ENCODE measurements at places on chromosomes 5 and 9. TPM values are rescaled to one million over a fixed set of nuclear protein-coding genes. Genes with fewer than 3 reads are reported as not detected.

DNA sequence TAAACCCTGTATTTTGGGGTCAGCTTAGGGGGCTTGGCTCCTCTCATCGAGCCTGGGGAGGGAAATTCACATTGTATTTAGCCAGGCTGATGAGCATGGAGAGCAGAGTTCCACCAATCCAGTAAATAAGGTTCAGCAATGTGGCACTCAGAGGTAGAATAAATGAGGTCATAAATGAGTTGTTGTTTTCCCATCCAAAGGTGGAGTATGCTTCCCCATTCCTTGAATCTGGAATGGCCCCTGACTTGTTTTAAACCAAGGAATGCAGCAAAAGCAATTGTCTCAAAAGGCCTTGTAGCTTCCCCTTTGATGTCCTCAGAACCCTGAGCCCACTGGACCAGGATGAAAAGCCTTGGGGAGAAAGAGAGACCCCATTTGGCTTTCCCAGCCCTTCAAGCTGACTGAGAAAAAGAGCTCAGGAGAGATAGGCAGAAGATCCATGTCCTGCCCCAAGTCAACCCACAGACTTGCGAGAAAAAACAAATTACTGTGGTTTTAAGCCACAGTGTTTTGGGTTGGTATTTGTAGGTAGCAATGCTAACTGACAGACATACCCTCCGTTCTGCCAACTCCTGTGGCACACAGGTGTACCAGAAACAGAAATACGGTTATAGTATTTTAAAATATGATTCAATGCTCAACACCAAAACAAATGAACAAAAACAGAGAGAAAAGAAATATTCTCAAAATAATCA lies 566.0 kb upstream of the DMAC1 start:
- DNase-seq = no peak

GRCh38 chr5:51396797-51397196 lies 13.5 kb downstream of the ISL1 start:
- DNase-seq = no peak

DNA sequence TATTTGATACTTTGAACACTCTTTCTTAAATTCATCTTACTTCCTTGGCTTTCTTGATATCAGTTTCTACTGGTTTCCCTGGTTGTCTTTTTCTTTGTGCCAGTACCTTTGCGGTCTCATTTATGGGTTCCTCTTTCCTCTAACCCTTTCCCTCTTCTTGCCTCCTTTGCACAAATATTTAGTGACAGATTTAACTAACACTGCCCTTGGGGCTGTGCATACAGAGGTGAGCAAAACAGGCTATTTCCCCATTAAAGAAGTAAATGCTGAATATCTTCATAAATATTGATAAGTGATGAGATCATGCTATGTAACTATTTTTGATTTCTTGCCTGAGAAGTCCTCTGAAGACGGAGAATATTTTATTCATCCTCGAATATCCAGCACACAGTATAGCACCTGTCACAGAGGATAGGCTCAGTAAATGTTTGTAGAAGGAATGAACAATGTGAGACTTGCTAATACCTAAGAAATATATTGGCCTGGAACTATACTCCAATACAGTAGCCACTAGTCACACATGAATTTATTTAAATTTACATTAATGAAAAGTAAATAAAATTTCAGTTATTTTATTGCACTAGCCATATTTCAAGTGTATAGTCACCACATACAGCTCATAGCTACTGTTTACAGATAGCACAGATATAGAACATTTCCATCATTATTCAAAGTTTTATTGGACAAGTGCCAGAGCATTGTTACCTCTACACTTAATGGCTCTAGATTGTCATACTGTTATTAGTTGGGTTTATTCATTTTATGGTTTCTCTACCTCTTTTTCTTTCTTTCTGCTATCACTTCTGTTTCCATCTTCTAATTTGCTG lies 90.4 kb downstream of the RIC1 start:
- no peak for DNase-seq

SH3PXD2B gene
- total RNA-seq = 43.6 TPM

CKMT2 gene
- 11.6 TPM for total RNA-seq

FNBP1 gene
- 262 TPM for total RNA-seq

All from esophagus muscularis mucosa (tissue), 4 donors.